ENCODE measurements at places on chromosomes 4 and X.

- no peak for DNase-seq
Measured at GRCh38 chr4:24858550-24858949, 54.3 kb downstream of the CCDC149 start.

DNA sequence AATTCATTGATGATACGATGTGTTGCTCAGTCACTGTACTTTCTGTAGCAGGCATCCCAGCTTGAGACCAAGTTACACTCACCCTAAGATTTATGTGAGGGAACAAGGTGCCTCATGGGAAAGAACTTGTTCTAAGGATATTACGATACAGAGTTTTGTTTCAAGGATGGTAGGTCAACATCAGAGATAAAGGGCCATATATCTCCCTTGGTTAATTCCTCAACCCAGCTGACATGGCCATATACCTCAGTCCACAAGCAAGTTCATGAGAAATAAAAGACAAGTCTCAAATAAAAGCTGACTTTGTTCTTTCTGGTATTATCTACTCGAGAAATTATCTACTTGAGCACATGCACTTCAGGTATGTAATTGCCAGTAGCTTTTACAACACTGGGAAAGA lies 1535.9 kb upstream of the IGFBP7 start:
- DNase-seq: no peak

- DNase-seq: no peak
Measured at GRCh38 chr4:162265802-162266201, 102.0 kb upstream of the FSTL5 start.

DNA sequence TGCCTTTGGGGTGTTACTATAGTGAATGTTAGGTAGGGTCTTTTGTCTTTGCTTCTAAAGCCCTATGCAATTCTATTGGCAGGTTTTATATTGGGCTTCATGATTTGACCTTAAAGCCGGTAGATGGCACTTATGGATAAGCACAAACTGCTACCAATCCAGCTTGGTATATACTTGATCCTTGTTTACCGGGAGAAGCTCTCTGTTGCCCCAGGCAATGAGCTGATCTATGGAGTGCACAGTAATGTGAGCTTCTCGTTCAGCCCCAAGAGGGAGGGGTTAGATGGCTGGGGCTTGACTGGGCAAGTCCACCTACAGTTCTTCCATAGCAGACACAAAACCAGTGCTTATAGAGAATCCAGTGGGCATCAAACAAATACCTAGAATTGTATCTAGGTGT lies 287.2 kb upstream of the CT83 start:
- no peak for DNase-seq

GRCh38 chr4:61254406-61254805 lies 54.3 kb downstream of the ADGRL3 start:
- no peak for DNase-seq

- DNase-seq: no peak
Measured at GRCh38 chr4:109701566-109702410, 1.5 kb downstream of the CASP6 start.

Measured in stimulated activated CD4-positive, alpha-beta T cell treated with anti-CD3 and anti-CD28 coated beads, Interleukin-1b, Interleukin-23, amount 100 ng/mL, for 1 hour (primary cell).